Stimulated activated CD4-positive, alpha-beta T cell treated with anti-CD3 and anti-CD28 coated beads, Interleukin-2, amount 100 ng/mL, for 48 hours (primary cell): ENCODE measurements at places on chromosomes 4 and X.
A peak's percentile ranks its signal among the peaks of the same experiment; 100 is the strongest.

DNA sequence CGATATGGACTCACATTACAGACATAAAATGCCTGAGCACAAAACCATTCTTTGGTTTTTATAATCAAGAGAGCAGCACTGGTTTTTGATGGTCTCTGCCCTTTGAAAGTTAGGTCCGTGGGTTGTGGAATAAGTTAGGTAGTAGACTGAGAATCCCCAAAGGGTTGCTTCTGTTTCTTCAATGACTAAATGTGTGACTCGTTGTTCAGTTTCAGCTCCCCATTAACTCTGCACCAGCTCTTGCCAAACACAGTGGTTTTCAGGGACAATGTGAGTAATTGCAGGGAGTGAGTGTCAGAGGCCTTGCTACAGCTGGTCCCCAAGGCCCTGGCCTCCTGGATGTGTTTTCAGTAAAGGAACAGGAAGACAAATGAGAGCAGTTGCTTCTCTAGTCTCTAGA lies 24.8 kb downstream of the SMIM20 start:
- peak; percentile 41 for DNase-seq

DNA sequence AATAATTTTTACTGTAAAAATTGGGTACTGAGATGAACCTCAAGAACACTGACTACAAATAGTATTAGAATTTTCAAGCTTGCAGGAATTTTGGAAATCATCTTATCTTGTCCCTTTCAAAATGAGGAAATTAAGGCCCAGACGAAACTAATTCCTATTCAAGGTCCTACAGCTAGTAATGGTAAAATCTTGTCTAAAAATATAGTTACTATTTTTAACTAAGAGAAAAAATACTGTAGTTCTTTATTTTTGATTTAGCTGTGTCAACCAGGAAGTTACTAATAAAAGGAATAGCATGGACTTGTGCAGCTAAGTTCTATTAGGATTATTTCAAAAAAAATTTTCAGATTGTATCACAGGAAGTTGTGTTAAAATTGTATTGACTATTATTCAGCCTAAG lies 12.7 kb downstream of the PRIMPOL start:
- no peak for DNase-seq

- DNase-seq: no peak
Measured at GRCh38 chrX:5775846-5776430, 452.7 kb downstream of the NLGN4X start.

- DNase-seq: no peak
Measured at GRCh38 chr4:138256608-138257007, 14.5 kb upstream of the SLC7A11 start.

DNA sequence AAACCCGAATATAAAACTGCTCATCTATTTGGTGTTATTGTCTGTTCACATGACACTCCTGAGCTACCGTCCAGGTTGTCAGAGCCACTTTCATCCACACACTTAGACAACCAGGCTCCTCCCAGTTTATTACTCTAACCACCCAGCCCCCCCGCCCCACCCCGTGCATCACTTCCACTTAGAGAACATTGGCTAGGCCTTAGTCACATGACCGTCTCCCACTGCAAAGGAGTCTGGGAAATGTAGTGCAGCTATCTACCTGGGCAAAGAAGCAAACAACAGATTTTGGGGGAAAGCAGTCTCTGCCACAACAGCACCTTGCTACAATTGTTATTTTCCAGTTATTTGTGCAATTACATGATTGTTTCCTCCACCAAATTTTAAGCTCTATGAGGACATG lies 57.6 kb upstream of the RBPJ start:
- no peak for DNase-seq

DNA sequence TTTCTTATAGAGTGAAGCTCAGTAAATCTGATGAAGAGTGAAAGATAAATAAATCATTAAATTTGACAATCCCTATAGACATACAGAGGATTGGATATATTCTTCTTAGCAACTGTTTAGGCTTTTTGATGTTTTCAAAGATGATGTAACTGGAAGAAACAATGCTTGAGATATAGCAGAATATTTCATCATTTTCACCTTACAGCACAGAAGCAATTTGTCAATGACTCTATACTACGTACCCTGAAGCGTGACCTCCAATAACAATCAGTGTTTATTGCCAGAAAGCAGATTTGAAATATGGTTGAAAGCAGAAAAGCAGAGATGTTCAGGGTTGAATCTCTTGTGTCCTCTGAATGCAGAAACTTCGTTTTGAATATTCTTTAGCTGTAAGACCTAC lies 228.4 kb downstream of the DTHD1 start:
- DNase-seq: no peak

DNA sequence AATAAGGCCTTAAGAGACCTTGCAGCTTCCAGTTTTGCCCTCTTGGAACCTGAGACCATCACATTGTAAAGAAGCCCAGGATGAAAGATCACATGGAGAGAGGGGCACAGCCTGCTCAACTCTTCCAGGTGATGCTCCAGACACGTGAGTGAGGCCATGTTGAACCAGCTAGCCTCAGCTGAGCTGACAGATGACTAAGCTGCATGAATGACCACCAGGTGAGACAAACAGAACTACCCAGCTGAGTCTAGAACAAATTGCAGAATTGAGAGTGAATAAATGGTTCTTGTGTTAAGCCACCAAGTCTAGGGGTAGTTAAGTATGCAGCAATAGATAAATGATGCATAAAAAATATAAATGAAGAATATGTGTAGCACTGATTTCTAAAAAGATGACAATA lies 16.8 kb upstream of the GPR82 start:
- no peak for DNase-seq

GRCh38 chr4:110296892-110297291 lies 98.5 kb upstream of the ELOVL6 start:
- DNase-seq: no peak

DNA sequence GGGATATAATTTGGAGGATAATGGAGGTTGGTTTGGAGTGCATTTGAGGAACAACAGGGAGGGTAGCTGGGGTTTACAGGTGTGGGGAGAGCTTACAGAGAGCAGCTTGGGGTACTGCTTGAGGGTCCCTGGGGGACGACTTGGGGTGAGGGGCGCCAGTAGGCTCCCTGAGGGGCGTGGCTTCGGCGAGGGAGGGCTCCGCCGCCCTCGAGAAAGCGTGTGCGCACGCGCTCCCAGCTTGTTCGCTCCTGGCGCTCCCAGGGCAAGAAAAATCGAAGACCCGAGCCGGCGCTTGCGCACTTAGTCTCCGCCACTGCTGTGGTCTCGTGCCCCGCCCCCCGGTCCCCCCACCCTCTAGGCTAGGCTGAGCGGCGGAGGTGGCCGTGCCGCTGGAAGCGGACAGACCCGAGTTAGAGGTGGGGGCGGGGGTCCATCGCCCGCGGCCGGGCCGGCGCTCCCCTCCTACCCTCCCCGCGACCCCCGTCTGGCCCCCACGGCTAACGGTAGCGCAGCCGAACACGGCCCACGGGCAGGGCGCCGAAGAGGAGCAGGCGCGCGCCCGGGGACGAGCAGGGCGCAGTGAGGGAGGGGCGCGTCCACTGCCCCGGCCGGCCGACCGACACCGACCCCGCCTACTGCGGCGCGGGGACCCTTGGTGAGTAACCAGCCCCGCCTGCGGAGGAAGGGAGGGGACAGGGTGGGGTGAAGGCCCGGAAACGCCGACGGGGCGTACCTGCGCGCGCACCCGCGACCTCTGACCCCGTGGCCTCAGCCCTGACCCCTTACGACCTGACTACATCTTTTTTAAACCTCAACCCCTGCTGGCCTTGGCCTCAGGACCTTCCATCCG lies 5.4 kb upstream of the CCDC120 start:
- DNase-seq: peak; percentile 43
